ENCODE measurements at places on chromosomes 7 and 10.

GRCh38 chr7:128266529-128266882, 25.4 kb downstream of the LEP start:
- no peak for DNase-seq

DNA sequence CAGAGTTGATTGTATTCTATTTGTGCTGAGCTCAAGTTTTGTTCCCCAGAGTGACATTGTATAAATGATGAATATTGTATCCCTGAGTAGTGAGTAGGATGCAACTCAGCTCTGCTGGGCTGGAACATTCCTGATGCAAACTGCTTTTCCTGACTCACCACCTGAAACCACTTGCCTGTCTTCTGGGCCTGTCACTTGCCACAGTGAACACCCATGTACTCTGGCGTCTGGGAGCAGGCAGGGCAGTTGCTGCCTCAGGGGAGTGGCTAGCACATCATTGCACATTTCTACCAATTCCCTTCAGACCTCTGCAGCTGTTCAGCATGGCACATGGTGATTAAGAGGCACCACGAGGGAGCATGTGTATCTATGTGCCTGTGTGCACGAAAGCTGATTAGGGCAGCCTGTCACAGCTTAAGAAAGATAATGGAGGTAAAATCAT, 157.3 kb downstream of the SND1 start:
- DNase-seq, result no peak

DNA sequence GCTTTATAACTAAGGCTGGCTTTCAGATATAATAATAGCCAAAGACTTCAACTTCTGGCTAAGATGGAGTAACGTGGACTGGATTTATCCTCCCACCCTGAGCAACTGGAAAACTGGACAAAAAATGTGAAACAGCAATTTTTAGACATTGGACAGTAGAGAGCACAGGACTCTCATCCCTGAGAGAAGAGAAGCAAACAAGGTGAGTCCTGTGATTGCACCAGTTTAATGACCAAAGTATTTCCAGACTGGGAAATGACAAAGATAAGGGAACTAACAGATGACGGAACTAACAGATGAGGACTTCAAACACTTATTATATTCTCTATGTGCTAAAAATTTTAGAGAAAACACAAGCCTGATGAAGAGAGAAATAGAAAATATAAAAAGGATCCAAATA, 175.7 kb upstream of the SLC25A13 start:
- DNase-seq, result no peak

- DNase-seq, result no peak
Measured at GRCh38 chr10:65083222-65083621, 1562.0 kb downstream of the REEP3 start.

DNA sequence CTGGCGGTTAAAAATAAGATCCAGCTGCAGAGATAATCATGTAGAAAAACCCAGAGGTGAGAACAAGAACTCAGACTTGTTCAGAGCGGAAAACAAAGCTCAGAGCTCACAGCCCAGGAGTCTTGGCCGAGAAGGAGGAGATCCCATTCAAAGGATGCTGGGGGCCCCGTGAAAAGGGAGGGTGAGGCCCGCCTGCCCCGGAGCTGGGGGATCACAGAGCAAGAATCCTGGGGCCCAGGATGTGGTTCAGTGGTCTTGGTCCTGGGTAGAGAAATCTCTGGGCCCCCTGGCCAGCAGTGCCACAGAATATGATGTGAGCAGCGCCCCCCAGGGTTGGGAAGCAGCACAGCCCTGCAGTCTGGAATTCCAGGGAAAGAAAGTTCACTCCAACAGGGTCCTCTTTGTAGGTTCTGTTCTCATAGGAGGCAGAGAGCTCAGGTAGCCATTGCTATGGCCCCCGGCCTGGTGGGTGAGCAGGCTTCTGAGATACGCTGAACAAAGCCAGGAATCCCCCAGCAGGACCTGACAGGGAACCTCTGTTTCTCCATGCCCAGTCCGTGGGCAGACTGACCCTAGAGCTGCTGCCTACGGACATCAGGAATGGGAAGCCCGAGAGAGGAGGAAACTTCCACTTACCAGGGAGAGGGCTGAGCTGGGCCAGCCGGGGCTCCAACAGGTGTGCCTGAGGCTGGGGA, 77.7 kb upstream of the GNA12 start:
- DNase-seq, result no peak

DNA sequence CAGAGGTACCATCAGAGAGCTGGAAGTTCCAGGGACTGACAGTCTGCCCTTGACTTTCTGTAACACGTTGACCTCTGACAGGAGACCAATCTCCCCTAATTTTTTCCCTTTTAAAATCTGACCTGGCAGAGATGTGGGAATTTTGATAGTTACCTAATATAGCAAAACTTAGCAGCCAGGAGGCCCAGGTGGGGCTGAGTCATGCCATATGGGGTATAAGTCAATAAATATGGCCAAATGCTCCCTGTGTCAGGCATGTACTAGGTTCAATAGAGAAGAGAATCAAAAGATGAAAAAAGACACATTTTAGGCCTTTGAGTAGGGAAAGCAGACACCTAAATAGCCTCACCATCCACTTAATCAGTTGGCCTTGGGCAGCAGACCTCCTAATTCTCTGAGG, 6.1 kb upstream of the GRK5 start:
- no peak for DNase-seq

DNA sequence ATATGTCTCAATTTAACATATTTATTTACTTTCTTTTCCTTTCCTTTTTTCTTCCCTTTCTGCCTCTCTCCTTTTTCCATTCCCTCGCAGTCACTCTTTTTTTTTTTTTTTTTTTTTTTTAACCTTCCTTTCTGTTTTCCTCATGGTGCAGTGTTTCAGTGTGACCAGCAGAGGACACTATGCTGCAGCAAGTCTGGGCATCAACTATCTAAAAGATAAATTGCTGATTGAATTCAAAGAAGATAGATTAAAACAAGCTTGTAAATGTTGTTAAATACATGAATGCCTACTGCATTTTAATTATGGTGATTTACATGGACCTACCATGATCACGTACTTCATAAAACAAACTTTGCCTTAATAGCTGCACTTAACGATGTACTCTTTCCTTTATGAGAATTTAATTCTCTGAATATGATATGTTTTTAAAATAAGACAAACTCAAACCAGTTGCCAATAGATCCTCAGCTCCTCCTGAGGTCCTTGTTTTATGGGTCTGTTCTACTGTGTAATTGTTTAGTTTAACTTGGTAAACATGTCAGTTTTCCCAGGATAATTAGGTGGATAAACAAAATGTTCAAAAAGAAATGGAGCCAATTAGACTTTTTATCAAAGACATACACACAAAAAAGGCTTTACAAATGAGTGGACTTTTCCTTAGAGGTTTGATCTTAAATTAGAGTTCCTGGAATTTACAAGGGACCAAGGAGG, 101.0 kb upstream of the AGR3 start:
- peak; percentile 57 for DNase-seq

GRCh38 chr10:66252986-66253385, 672.9 kb upstream of the LRRTM3 start:
- no peak for DNase-seq

- DNase-seq, result no peak
Measured at GRCh38 chr7:76016191-76016947, 22.0 kb upstream of the TMEM120A start.

DNA sequence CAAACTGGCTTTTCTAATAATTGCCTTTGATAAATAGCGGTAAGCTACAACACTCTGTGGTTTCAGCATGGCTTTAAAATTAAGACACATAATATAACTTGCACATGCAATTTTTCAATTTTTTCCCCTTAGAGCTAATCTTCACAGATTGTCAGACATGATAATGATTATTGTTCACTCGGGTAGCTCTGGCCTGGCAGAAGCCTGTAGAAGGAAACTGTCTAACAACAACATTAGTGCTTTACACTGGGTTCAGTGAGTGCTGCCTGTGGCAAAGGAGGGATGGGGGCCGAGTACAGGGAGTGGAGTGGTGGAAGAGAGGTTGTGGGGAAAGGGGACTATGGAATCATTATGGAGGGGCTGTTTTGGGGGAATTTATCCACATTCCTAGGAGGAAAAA, 67.2 kb upstream of the AUTS2 start:
- DNase-seq, result no peak
